Activated gamma-delta T cell treated with Interleukin-2 at 50 U/mL for 16 hours (primary cell): ENCODE measurements at places on chromosomes 1 and 21.
A peak's percentile ranks its signal among the peaks of the same experiment; 100 is the strongest.

GRCh38 chr1:2113620-2114135, 63.5 kb downstream of the PRKCZ start:
- DNase-seq = no peak

DNA sequence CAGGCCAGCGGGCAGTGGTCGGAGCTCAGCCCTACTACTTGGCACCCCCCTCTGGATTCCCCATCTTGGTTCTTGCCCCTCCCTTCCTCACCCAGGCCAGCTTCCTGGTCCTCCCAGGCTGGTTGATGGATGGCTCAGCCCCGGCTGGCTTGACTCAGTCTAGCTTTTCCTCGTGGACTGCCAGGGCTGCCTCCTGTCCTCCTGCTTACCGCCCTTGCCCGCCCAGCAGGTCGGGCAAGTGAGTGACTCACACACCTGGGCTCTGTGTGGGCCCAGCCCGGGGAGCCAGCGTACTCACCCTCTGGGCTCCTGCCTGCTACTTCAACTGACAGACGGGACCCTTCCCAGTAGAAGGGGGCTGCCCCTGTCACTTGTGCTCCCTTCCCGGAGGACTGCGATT, 19.5 kb upstream of the ARHGEF10L start:
- DNase-seq = no peak

GRCh38 chr1:76640092-76640491, 227.2 kb upstream of the ST6GALNAC5 start:
- no peak for DNase-seq

DNA sequence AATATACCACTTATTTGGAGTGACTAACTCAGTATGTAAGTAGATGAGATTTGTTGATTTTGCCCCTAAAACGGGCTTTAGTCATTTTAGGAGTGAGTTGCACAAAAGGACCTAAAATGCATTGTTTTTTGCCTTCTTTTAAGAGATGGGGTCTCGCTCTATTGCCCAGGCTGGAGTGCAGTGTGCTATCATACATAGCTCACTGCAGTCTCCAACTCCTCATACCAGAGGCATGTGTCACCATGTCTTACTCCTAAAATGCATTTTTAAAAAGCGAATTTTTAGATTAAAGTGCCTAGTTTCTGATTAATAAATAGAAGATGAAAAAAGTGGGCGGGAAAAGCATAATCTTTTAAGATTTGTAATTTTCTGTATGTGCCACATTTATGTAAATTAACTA, 11.5 kb upstream of the NEXN start:
- DNase-seq = no peak

GRCh38 chr1:155134322-155134721, 1.3 kb upstream of the SLC50A1 start:
- no peak for DNase-seq

DNA sequence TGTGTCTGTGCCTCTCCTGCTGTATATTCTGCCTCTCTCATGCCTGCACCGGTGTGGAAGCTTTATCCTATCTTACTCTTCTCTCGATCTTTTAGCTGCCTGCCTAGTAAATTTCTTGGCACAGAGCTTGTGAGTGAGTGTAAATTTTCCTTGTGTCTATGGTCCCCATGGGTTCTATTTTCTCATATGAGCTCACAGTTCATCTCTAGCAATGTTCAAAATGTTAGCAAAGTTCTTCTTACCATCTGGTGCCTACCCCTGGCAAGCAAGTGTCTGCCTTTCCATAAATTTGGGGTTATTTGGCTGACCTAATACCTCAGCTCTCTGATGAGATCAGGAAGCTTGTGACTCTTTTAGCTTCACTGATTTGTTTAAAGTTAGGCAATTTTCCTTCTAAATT, 572.1 kb upstream of the BRINP3 start:
- DNase-seq = no peak

DNA sequence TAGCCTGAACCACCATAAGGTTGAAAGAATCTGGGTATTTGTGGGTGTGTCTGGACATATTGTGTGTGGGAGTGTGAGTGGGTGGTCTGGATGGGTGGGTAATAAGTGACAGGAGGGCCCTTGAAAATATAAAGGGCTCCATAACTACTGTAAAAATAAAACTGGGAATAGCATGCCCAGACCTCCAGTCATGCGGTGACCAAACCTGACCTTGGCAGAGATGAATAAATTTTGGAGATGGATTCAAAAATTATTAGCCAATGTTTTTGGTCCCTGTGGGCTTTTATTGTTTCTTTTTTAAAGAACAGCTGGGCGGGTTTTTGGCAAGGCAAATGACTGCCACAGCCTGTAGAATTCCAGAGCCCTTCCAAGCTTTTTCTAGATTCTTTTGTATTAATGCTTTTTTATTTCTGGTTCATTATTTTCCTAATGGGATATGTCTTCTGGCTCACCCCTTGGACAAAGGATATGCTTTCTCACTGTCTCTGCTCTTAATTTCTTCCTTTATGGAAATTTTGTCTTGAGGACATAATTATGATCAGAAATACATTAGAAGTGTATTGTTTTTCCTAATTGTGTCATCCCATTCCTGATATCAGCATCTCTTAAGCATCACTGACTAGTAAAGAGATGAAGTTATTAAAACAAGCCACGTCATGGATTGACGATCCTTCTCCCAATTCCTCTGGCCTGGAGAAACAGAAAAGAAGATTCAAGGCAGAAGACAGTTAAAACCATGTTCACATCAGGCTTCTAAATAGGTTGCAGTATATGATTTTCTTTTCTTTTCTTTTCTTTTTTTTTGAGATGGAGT, 69.5 kb downstream of the NTMT2 start:
- DNase-seq = no peak

DNA sequence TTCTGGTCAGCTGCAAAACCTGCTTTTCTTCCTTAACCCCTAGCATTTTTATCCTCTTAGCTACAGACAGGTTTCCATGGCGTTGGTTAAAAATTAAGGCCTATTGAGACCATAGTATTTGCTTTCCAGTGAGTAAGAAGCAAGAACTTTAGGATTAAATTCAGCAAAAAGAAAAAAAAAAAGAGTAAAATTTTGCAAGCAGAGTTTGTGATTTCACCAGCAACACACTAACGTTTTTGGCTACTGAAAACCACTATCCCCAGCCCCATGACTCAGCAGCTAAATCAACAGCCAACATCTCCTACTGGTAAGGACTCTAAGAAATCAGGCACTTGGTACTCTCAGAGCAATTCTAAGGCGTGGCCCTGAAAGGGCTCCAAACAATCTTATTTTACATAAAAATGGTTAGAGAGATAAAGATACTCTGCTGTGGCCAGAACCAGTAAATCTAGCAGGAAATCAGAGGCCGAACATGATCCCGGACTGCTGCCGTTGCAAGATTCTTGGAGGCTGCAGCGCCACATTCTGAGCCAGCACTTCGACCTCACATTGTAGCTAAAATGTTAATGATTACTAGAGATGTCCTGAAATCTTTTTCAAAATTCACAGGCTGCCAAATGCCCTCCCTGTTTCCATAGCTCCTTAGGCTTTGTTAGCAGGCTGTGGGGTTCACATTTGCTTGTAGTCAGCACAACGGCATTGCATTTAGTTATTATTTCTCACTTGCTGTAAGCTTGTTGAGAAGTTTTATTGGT, 1.6 kb upstream of the ENO1 start:
- peak; percentile 19 for DNase-seq

- DNase-seq = peak; percentile 34
Observed at GRCh38 chr1:204213668-204214662, at the start of gene GOLT1A. Gene GOLT1A (minus strand): TSS chr1:204213988. CDS start chr1:204213906, 82 bp downstream.

DNA sequence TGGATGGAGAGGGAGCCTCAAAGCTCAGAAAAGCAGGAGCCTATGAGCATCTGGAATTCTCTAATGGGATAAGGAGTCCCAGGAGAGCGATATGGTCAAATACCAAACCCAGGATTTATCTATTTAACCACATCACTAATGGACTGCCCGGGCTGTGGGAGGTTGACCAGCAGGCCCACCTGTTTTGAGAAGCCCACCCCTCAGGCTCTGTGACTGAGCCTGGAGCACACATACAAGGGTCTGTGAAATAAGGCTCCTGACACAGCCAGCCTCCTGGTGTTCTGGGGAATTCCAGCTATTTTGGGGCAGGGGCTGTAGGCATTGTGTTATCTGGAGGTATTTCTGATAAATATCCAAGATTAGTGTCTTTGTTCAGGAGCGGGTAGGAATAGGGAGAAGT, 132.0 kb upstream of the C1orf21 start:
- no peak for DNase-seq

GRCh38 chr1:55095095-55095494, 55.7 kb downstream of the PCSK9 start:
- no peak for DNase-seq

- no peak for DNase-seq
Observed at GRCh38 chr1:245481261-245481660, 326.5 kb downstream of the KIF26B start.

DNA sequence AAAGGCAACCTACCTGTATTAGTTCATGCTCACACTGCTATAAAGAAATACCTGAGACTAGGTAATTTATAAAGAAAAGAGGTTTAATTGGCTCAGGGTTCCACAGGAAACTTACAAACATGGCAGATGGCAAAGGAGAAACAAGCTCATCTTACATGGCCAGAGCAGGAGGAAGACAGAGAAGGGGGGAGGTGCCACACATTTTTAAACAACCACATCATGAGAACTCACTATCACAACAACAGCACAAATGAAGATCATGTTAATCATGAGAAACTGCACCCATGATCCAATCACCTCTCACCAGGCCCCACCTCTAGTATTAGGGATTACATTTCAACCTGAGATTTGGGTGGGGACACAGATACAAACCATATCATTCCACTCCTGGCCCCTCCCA, 90.6 kb upstream of the KCTD3 start:
- DNase-seq = no peak

DNA sequence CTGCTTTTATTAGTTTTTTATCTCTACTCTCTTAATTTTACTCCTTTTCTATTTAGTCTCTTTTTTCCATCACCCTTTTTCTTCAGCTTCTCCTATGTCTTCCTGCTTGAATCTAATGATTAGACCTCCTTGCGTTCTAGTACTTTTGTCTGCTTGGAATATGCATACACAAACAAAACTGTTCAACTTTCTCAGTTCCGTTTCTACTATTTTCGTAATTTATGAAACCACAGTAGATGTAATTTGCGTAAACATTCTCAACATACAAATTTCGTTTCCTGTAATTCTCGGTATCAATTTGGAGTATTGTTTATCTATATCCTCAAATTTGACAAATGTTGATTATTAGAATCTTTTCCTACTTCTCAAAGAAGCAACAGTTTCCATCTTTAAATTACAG, 772.5 kb downstream of the USP25 start:
- DNase-seq = no peak

- no peak for DNase-seq
Observed at GRCh38 chr1:18112611-18113010, 5.0 kb downstream of the IGSF21 start.

DNA sequence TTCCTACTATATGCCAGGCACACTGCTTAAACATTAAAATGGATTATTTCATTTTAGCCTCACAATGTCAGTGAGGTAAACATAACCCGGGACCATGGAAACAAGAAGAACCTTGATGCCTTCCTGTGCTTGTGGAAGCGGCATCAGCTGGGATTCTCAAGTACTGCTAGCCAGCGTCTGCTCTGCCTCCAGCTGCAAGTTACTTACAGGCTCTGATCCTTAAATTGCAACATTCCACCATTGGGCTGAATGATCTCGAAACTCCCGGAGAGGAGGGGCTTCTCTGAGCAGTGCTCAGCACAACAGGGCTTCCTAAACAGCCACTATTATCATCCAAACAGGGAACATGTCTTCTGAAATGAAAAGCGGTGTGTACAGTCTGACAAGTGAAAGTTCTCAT, 6.7 kb upstream of the MAN1C1 start:
- no peak for DNase-seq

- DNase-seq = no peak
Observed at GRCh38 chr1:18940303-18941020, 16.0 kb downstream of the IFFO2 start.
